Fibroblast of gingiva (primary cell): ENCODE measurements at places on chromosomes 16 and 17.

- no peak for DNase-seq
These were observed 262.5 kb downstream of the CBLN1 start for GRCh38 chr16:49019081-49019633.

DNA sequence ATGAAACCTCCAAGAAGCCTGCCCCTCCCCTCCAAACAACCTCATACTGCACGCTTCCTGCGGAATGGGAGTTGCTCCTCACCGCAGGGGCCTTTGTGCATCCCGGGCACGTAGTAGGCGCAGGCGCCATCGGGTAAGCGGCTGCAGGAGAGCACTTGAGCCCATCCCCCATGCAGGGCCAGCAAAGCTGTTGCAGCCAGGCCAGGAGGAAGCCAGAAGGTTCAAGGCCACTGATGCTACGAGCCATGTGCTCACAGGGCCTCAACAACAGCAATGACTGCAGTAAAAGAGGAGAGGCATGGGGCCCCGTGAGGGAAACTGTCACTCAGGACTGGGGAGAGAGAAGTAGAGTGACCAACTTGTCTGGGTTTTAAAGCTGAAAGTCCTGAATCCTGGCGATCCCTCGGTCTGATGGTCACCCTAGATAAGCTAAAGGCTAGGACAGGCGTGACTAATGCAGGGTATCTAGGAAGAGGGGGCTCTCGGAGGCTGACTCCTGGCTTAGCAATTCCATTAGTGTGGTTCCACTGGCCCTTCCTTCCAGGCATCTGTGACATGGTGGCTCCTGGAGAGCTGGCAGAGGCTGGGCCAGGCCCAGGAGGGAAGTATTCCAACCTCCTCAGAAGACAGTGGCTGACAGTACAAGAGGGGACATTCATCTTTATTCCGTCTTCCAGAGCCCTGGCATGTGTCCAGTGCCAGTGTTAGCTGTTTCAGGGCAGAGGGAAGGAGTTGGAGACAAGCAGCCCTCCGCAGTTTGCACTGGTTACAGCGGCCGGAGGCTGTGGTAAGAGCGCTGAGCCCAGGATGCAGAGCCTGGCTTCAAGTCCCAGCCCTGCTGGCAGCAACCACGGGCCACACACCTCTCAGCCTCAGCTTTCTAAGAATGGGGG, 20.8 kb downstream of the GOSR2 start:
- peak; percentile 14 for DNase-seq

DNA sequence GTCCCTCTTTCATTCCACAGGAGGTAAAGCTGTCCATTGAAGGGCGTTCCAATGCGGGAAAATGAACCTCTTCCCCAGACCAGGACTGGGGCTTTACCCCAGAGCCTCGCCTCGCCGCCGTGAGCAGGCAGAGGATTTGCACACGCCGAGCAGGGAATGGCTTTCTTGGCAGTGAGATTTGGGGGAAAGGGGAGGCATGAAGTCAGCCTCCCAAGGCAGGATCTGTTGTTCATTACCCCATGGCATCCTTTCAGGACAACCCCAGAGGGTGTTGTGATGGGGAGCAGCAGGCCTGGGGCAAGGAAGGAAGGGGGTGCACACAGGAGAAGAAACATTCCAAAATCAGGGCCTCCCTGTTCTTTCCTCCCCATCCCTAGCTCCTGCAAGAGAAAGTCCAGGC, 6.0 kb downstream of the ATXN1L start:
- peak; percentile 19 for DNase-seq

- no peak for DNase-seq
These were observed 7.4 kb upstream of the VAC14 start for GRCh38 chr16:70808371-70808770.

DNA sequence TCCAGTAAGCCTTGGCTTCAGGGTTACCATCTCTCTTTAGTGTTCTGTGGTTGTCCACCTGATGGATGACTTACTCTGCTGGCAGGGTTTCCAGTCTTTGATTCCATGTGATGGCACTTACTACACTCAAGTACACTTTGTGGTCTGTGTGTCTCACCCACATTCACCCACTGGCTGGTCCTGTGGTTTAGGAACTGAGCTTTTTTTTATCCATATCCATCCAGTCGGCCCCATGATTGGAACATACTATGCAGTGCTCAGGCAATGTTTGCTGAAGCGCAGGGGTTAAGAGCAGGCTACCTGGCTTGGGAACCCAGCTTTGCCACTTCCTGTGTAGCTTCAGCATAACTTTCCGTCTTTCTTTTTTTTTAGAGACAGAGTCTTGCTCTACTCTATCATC, 2.8 kb upstream of the FUS start:
- DNase-seq, result no peak
